Stimulated activated CD4-positive, alpha-beta T cell treated with anti-CD3 and anti-CD28 coated beads, Interleukin-15, amount 100 ng/mL, for 1 hour (primary cell): ENCODE measurements at places on chromosomes 16 and 17.

DNA sequence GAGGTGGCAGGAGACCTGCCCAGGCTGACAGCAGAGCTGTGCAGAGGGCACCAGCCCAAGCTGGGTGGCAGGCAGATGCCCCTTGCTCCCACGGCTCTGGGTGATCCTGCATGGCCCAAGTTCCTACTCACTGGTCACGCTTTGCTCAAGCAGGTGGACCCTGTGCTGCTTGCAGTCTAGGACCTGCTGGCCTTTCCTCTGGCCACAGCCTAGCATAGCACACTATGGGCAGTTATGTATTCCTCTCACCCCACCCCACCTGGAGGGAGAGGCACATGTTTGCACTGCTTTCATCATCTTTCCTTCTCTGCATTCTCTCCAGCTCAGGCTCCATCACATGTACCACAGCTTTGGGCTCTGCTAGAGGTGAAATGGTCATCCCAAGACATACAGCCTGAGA, 19.6 kb upstream of the SREBF1 start:
- no peak for DNase-seq

- no peak for DNase-seq
Measured at GRCh38 chr17:79982986-79983385, 52.7 kb downstream of the TBC1D16 start.

DNA sequence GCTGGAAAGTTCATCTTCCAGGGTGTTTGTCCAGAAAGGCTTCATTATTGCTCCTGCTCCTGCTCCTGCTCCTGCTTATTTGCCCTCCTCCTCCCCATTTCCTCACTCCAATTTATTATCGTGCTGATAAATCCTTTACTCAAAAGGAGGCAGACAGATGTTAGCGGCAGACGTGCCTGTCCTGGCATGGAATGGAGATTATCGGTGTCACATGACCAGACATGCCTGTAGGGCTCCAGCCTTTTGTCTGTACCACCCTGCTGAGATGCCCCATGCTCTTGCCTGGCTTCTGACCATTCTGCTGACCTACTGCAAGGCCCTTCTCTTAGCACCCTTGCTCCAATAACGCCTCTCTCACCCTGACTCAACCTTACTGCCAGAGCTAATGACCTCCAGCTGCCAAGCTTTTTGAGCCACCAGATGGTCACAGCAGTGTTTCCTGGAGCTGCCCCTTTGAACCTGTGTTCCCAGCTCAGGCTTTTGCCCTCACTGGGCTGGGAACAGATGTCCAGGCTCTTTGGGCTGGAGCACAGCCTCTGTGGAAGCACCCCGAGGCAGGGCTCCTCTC, 12.8 kb downstream of the DNAH9 start:
- no peak for DNase-seq

DNA sequence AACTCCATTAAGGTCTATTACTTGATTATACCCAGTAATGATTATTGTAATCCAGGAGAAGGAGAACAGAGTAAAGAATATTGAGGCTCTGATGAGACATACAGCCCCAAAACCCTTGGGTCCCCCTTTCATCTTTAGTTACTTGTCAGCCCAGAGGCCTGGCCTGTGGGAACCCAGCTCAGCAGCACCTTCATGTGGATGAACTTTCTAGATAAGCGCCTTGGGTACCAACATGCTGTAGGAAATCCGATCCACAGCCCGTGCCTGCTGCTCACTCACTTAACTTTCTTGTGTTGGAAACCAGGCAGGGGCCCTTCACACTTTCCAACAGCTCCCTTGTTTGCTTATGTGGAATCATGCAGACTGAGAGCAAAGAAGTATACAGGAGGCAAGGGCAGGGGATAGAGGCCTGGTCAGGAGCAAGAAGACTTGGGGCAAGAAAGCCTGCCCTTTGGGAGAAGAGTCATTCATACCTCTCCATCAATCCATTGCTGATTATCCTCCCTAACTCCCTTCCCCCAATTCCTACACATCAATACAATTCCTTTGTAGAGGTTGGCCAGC, 64.0 kb upstream of the SOX9 start:
- DNase-seq = no peak

GRCh38 chr16:74575807-74576643, 30.9 kb downstream of the GLG1 start:
- no peak for DNase-seq
